ENCODE measurements at places on chromosomes 7 and 10. TPM values are rescaled to one million over a fixed set of nuclear protein-coding genes. Genes with fewer than 3 reads are reported as not detected.

- H3K27me3 ChIP-seq, result peaks cover 1% of the 10 kb centered on the region
- H3K27ac ChIP-seq, result no peak overlapping the region
- H3K4me1 ChIP-seq, result no peaks in the 10 kb centered on the region
- H3K4me3 ChIP-seq, result no peak overlapping the region
- DNase-seq, result no peak
- no peaks in the 10 kb centered on the region for H3K36me3 ChIP-seq
These were observed 96.1 kb downstream of the FAM107B start for GRCh38 chr10:14678637-14679036.

GRCh38 chr7:12570168-12570533 is 369 bp upstream of the SCIN start:
- peaks cover 23% of the 10 kb centered on the region for H3K4me1 ChIP-seq
- DNase-seq, result no peak
- H3K36me3 ChIP-seq, result peaks cover 1% of the 10 kb centered on the region

- peaks cover 7% of the 10 kb centered on the region for H3K36me3 ChIP-seq
- peak overlapping the region; percentile 10 for H3K27ac ChIP-seq
- peak overlapping the region; percentile 18 for H3K4me3 ChIP-seq
- peaks cover 60% of the 10 kb centered on the region for H3K4me1 ChIP-seq
These were observed 112.1 kb downstream of the SGMS1 start for GRCh38 chr10:50511492-50512213.

GRCh38 chr7:98211221-98211675 is at the start of gene BHLHA15:
TSS of gene BHLHA15 (plus strand) at chr7:98211439. CDS start at chr7:98212310, 871 bp downstream.
- no peak within 1 kb of the TSS for H3K27ac ChIP-seq
- peak within 1 kb of the TSS; percentile 62 for H3K4me3 ChIP-seq
- no peaks in the 10 kb centered on the region for H3K27me3 ChIP-seq

DNA sequence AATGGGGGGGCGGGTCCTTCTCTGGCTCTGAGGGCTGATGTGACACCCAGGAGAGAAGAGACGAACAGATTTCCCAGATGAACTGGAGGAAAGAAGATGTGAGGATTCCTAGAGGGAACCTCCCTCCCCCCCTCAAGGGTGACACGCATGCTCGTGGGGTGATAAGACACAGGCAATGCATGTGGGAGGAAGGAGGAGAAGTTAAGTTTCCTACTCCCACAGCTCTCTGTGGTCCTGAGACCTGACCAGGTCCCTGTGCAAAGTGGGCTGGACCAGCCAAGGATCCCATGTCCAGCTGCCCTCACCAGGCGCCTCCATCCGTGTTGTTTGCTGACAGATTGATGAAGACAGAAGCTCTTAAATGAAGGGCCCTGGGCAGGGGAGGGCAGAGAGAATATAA is 112.6 kb downstream of the SH3PXD2A start:
- no peak overlapping the region for H3K4me3 ChIP-seq
- peak overlapping the region; percentile 66 for H3K27ac ChIP-seq
- DNase-seq, result no peak
- peaks cover 35% of the 10 kb centered on the region for H3K4me1 ChIP-seq
- H3K27me3 ChIP-seq, result no peaks in the 10 kb centered on the region

GRCh38 chr10:129335942-129336341 is 131.1 kb upstream of the MGMT start:
- H3K27me3 ChIP-seq, result peaks cover 7% of the 10 kb centered on the region
- no peaks in the 10 kb centered on the region for H3K36me3 ChIP-seq
- no peak overlapping the region for H3K27ac ChIP-seq
- H3K4me3 ChIP-seq, result no peak overlapping the region
- H3K4me1 ChIP-seq, result no peaks in the 10 kb centered on the region

- H3K36me3 ChIP-seq, result no peaks in the 10 kb centered on the region
- no peaks in the 10 kb centered on the region for H3K4me1 ChIP-seq
- no peaks in the 10 kb centered on the region for H3K27me3 ChIP-seq
- H3K4me3 ChIP-seq, result no peak overlapping the region
- no peak for DNase-seq
These were observed 648.0 kb upstream of the IGFBP3 start for GRCh38 chr7:46569133-46569465.

DNA sequence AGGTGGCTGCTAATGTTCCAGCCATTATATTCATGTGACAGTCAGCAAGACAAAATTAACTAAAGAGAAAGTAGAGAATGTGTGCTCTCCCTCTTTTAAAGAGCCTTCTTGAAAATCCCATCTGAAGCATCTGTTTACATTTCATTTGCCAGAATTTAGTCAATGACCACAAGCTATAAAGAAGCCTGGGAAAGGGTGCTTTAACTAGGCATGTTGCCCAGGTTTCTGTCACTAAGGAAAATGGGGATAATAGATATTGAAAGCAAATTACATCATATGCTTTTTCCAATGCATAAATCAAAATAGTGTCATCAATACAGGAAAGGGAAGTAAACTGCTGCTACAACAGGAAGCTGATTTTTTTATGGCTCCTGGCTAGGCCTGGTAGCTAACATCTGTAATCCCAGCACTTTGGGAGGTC is 67.7 kb downstream of the ELAPOR2 start:
- H3K27me3 ChIP-seq, result peaks cover 2% of the 10 kb centered on the region
- H3K4me3 ChIP-seq, result no peak overlapping the region
- peaks cover 3% of the 10 kb centered on the region for H3K4me1 ChIP-seq
- no peak overlapping the region for H3K27ac ChIP-seq
- DNase-seq, result no peak
- H3K36me3 ChIP-seq, result no peaks in the 10 kb centered on the region

GRCh38 chr7:101835136-101835535 is 17.7 kb downstream of the CUX1 start:
- no peaks in the 10 kb centered on the region for H3K36me3 ChIP-seq
- DNase-seq, result no peak
- H3K4me1 ChIP-seq, result no peaks in the 10 kb centered on the region
- no peak overlapping the region for H3K4me3 ChIP-seq
- no peaks in the 10 kb centered on the region for H3K27me3 ChIP-seq
- H3K27ac ChIP-seq, result no peak overlapping the region

DNA sequence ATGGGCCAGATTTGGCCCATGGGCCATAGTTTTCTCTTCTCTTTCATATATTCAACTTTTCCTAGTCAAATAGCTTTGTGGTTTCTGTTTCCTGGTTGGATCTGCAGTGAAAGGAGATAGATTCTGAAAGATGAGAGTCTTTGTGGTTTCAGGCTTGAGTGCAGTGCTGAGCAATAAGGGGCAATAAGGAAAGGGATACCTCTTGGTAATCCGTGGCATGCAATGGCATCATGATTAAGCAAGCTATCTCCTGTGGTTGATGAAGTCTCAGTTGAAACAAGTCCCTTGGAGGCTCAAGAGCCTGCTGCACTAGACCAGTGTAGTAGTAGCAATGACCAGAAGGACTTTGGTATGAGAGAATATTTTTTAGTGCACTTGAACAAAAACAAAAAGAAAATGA is 187.7 kb upstream of the CNTNAP2 start:
- no peak overlapping the region for H3K4me3 ChIP-seq
- H3K27me3 ChIP-seq, result no peaks in the 10 kb centered on the region
- no peak overlapping the region for H3K27ac ChIP-seq
- no peaks in the 10 kb centered on the region for H3K36me3 ChIP-seq
- no peak for DNase-seq

- H3K36me3 ChIP-seq, result no peaks in the 10 kb centered on the region
- no peak within 1 kb of the TSS for H3K27ac ChIP-seq
- peaks cover 3% of the 10 kb centered on the region for H3K4me1 ChIP-seq
- no peak for DNase-seq
- peak within 1 kb of the TSS; percentile 39 for H3K4me3 ChIP-seq
These were observed at the start of gene GFRA1 for GRCh38 chr10:116272440-116273283. TSS of gene GFRA1 (minus strand) at chr10:116273206. CDS start at chr10:116272029, 1,177 bp downstream.

- no peaks in the 10 kb centered on the region for H3K4me1 ChIP-seq
- H3K27ac ChIP-seq, result no peak overlapping the region
- no peaks in the 10 kb centered on the region for H3K27me3 ChIP-seq
- no peaks in the 10 kb centered on the region for H3K36me3 ChIP-seq
These were observed 22.8 kb upstream of the AGMO start for GRCh38 chr7:15584575-15584974.

DNA sequence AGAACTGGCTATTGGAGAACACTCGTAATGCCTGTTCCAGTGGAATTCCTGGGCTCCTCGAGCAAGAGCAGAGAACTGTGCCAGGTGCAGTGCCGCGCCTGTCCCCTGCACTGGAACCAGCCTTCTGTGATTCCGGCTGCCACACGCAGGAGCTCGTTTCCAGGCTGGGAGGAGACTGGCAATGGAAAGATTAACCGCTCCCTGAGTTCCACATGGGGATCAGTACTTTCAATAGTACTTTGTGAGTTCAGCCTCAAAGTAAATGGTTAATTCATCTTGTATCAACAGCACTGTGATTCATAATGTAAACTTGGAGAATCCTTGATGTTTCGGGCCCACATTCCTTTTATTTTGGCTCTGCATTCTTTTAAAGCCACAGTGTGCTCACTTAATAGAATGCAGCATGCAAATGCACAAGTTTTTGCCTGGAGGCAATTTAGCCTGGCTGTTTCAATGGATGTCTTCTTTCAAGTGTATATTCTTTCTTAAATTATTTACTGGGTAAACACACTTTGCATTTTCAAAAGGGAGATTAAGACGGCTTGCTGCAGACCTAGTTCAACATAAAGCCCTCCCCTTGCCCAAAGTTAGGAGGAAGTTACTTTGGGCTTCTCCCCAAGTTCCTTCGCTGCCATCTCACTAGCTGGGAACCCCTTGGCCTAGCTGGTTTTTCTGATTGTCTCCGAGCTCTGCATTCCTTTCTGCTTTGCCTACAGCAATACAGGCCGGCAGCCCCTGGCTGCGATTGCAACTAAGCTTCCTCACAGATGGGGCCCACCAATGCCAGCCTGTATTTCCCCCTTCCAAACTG is 138.1 kb upstream of the TCF7L2 start:
- H3K27ac ChIP-seq, result no peak overlapping the region
- H3K4me3 ChIP-seq, result no peak overlapping the region
- no peaks in the 10 kb centered on the region for H3K36me3 ChIP-seq
- DNase-seq, result no peak
- peaks cover 25% of the 10 kb centered on the region for H3K4me1 ChIP-seq
- H3K27me3 ChIP-seq, result no peaks in the 10 kb centered on the region

The ITIH2 gene
- total RNA-seq, result not detected

The EN2 gene
- total RNA-seq, result not detected

The LEP gene
- not detected for total RNA-seq

The ST8SIA6 gene
- not detected for total RNA-seq

The MMD2 gene
- not detected for total RNA-seq

The FAM170B gene
- not detected for total RNA-seq

The CCL26 gene
- not detected for total RNA-seq

The UCMA gene
- not detected for total RNA-seq

The SEM1 gene
- total RNA-seq, result 43.8 TPM

All from activated CD4-positive, alpha-beta T cell treated with anti-CD3 and anti-CD28 coated beads, Interleukin-2, amount 10 ng/mL, durations not matched to agents 24 days and 14 days (primary cell).